ENCODE measurements at places on chromosomes 6 and 20. TPM values are rescaled to one million over a fixed set of nuclear protein-coding genes. Genes with fewer than 3 reads are reported as not detected.
A peak's percentile ranks its signal among the peaks of the same experiment; 100 is the strongest.

DDO gene
- 3.6 TPM for total RNA-seq

DNA sequence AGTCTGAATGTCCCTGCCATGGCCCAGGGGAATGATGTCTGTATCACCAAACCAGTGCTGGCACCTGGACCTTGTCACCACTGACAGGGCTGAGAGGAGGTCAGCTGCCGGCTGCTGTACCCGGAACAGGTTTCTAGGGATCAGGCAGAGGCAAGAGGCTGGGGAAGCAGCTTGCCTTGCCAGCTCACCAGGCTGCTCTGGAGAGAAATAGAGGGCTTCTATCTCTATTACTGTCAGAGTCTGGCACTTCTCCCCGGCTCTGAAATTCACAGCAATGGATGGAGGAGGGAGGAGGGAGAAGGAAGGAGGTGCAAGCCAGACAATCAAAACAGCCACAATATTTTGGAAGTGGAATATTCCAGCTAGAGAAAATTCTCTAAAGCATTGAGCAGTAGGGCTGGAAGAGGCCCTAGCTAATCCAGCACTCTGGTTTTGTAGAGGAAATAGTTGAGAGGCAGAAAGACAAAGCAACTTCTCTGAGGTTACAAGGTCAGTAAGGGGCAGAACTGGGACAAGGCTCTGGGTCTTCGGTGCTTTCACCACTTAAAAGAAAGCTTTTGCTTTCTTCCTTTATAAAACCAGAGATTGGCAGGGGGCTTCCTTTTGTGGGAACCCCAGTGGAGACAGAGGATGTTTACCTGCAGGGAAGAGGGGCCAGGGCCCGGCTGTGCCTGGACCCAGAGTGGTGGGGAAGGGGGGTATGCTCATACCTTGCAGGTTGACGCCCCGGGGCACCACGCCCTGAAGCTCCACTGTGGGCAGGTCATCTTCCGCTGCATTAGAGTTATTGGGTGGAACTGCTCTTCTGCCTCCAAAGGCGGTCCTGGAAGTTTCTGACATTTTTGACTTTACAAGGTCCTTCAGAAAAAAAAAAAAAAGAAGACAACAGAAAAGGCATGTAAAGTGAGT lies 2.4 kb downstream of the F13A1 start:
- no peak for DNase-seq

GRCh38 chr6:3280866-3281465 lies 22.2 kb downstream of the PSMG4 start:
- no peak for DNase-seq

GRM1 gene
- 0.19 TPM for total RNA-seq

GRCh38 chr6:36126553-36127458 lies 3.5 kb upstream of the MAPK13 start:
- DNase-seq, result no peak

DNA sequence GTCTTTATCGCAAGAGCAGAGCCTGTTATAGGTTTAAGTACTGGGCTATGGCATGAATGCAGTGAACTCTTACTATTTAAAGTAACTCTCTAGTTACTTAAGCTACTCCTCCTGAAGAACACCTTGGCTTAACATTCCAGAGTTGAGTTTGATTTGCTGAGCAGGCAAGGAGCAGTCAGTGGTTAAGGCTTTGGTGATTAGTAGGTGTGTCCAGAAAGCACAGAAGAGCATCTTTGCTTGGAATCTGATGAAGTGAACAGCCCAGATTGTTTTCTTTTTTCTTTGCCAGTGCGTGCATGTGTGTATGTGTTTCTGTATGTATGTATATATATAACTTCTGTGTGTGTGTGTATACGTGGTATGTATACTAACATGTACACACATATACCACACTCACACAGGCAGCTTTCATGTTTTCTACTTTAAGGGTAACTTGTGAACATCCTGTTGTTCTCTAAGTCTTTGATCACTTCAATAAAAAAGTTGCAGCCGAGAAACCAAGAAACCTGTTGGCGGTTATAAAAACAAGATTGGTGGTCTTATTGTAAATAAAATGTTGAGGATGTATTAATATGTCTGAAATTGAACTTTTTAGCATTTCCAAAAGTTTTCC lies 56.2 kb upstream of the TULP4 start:
- no peak for DNase-seq

DNA sequence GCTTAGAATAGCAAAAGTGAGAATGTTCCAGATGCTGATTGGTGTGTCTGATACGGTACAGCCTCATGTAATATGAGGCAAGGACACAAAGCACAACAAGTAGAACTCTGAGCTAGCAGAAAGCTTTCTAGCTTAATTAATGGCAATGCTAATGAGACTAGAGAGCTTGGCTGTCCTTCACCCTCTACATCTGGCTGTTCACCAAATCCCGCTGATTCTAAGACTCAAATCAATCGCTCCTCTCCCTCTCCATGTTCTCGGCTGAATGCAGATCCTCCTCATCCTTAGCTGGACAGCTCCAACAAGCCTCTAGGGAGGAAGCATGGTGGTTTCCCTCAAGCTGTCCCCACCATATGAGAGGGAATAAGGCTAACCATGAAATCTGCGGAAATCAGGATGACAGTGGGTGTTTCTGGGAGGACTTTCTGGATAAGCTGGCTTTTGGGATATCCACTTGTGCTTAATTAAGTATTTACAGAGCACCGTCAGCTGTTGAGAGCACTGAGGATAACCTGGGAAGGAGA lies 128.9 kb downstream of the FOXC1 start:
- DNase-seq, result no peak

HSF2 gene
- 9.5 TPM for total RNA-seq

MACROD2 gene
- total RNA-seq, result 10.0 TPM

DNA sequence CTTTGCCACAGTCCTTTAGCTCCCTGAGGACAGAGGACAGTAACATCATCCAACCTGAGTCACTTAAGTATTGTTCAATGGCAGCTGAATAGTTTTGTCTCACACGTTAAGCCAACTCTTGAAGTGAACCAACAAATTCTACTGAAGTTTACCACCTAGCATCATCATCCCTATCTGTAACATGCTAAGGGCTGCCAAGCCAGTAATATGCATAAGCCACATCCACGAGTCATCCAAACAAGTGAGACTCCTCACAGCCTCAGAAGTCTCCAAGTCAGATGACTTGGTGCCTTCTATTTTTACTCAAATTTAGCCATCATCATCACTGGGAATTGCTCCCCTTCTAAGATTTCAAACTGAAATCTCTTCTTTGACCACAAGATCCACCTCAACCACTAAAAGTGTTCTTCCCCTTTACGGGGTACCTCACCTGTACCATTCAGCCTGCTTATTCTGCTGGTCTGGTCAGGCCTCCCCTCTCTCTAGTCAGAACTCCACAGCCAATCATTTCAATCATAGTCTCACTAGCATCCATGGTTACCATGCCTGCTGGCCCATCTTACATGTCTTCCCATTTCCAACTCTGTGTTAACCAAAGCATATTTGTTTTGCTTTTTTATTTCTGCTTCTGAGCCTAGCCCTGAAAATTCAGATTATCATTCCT lies 73.7 kb downstream of the DTNBP1 start:
- no peak for DNase-seq

GJA10 gene
- total RNA-seq, result not detected

DNA sequence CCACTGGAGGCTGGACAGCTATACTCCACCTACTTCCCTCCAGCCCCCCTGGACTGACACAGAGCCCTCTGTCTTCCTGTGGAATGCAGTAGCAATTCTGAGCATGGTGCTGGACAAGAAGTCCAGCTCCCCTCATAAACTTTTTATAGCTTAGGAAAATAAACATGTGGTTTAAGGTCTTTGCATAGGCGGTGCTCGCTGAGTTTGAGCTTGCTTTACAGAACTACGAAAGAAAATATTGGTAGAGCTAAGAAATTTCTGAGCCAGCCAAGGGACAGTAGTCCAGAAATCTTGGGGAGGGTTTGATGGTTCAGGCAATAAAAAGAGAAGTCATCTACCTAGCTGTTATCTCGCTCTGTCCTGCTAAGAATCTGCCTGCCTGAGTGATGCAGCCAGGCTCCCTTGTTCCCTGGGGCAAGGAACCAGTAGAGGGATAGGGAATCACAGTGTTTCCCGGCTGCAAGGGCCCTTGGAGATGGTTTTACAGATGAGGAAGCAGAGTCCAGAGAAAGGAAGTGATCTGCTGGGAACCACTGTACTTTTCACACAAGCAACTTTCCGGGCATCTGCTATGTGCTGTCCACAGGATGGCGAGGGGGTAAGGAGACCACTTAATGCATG lies 343.4 kb downstream of the CDC5L start:
- DNase-seq, result peak; percentile 66

DNA sequence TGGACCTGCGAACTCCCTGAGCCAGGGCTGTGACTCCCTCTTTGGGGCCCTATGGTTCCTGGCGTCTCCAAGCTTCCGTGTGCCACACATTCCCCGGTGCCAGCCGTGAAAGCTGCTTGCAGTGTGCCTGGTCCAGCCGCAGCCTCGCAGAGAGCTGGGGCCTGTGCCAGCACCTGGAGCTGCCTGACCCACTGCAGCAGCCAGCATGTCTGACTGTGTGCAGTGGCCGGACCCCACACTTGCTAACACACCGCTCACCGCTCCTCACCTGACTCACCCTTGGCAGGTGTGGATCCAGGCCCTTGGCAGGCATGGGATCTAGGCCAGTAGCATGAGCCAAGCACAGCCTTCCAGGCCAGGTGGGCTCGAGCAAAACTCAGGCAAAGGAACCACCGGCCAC lies 227.5 kb downstream of the OTOR start:
- peak; percentile 50 for DNase-seq

CD83 gene
- total RNA-seq, result 4.0 TPM

ANGPT4 gene
- 0.57 TPM for total RNA-seq

SLC17A1 gene
- 26.3 TPM for total RNA-seq

DNA sequence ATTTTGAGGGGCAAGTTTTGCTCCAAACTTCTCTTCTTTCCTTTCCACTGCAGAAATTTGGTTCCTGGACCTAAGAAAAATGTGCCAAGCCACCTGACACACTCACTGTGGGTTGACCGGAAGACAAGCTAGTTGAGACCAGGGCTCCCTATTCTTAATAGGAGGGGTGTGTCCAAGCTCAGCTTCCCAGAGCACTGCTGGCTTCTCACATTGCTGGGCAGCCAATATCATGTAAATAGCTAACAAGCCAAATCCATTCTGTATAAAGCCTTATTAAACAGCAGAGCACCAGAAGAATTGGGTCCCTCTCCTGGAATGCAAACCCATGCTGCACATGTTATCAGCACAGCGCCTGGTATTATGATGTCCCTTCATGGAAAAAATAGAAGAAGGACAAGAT lies 17.0 kb upstream of the SAMD3 start:
- no peak for DNase-seq

- no peak for DNase-seq
These were observed 176.6 kb upstream of the PTPRK start for GRCh38 chr6:128696691-128697689.

GRCh38 chr6:35955970-35956369 lies 35.1 kb upstream of the SRPK1 start:
- no peak for DNase-seq

GRCh38 chr6:158654960-158655489 lies 5.2 kb downstream of the SYTL3 start:
- DNase-seq, result no peak

- DNase-seq, result peak; percentile 92
These were observed 99.1 kb downstream of the HIVEP2 start for GRCh38 chr6:142845624-142846458.

ZNF831 gene
- 1.9 TPM for total RNA-seq

DNA sequence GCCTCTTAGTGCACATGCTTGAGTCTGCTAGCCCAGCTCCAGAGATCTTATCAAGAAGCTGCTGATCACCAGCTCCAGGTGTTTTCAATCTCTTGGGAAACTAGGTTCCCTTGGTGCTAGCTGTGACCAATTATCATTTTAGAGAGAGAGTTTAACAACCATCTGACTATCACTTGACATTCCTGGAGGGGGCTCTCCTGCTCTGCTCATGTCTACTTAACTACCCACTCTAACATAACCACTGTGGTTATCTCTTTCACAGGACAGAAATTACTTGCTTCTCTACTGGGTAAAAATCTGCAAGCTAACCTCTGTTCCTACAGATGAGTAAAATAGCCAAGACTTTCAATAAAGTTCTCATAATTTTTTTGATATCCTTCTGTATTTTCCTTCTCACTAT lies 823.4 kb upstream of the GJE1 start:
- no peak for DNase-seq

DNA sequence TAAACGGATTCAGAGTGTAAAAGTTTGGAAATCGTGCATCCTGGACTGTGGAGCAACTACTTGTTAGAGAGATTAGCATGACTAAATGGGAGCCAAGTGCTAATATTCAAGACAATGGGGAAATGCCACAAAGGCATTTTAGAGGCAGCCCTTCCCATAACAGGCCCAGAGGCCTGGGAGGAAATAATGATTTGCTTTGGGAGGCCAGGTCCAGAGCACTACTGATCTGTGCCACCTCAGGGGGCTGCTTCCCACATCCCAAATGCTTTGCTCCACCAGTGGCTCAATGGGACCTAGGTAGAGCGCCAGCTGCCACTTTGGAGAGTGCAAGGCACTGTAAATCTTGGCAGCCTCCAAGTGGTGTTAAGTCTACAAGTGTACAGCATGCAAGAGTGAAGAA lies 91.9 kb upstream of the HSF2 start:
- DNase-seq, result no peak

DNA sequence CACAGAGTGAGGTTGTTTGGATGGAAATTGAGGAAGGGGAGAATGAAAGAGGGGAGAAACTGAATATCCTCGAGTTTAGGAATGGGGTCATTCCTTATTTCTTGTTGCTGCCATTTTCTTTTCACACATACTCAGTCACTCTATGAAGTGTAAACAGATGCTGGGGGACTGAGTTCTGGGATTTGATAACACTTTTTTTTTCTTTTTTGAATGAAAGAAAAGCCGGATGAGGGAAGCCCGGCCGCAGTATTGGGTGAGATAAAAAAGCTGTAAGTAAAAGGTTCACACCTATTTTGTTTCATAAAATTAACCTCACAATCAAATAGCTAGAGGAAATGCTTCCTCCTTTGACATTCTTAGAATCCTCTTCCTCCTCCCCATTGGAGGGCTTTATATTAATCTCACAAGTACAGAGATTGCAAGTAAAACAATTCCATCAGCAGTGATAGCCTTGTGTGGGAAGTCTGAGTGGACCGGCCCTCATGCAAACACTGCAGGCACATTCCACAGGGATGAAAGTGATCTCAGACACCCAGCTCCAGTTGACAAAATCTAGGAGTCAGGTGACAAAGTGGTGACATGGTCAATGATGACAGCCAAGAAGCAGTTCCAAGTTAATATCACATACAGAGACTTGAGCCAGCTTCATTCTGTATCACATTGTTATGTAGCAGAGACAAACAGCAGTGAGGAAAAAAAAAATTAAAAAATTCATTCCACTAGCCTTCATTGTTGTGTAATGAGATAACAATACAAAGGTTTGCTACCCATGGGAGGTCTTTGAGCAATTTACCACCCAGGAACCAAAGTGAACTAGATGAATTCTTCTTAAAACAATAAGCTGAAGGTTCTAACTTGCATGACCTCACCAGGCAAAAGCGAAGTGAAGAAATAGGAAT lies 391.1 kb upstream of the HSF2 start:
- DNase-seq, result no peak

DNA sequence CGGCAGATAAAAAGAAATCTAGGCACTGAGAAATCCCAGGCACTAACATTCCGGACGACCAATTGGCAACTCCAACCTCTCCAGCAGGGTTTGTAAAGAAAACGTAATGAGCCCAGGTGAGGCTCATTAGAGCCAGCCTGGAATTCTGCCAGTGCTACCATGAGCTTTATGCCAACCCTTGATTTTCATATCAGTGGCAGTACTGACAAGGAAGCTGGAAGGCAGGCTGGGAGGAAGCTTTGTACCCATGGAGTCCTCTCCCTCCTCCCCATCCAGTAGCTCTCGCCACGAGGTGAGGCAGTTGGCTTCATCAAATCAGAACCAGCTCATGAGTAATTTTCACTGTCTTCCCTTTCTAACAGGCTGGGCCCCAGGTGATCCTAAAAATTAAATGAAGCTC lies 250.2 kb downstream of the ZNF217 start:
- no peak for DNase-seq

GRCh38 chr6:129499843-129500219 lies 210.1 kb downstream of the ARHGAP18 start:
- DNase-seq, result no peak
